ENCODE measurements at places on chromosomes 2 and 18.

GRCh38 chr18:48926420-48926857 lies 24.3 kb downstream of the SMAD7 start:
- DNase-seq: no peak

GRCh38 chr2:73886357-73886756 lies 6.5 kb upstream of the ACTG2 start:
- no peak for DNase-seq

- no peak for DNase-seq
Observed at GRCh38 chr18:22309191-22309590, 108.5 kb downstream of the CTAGE1 start.

GRCh38 chr18:36412778-36413177 lies 115.3 kb downstream of the FHOD3 start:
- DNase-seq: no peak

DNA sequence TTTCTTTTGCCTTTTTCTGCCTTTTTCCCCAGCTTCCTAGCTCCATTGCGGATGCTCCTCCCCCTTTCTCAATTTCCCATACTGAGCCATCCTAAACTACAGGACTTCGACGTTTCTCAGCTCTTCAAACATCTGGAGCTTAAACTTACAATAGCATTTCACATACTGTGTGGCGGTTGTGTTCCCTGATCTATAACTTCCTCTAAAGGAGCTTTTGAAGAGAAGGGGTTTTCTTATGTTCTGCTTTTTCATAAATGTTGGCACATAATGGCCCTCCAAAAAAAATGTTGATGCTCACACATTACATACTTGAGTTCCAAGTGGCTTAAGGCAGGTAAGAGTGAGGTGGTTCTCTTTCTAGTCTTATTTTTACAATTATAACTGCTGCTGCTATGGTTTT lies 87.4 kb downstream of the RNF144A start:
- no peak for DNase-seq

DNA sequence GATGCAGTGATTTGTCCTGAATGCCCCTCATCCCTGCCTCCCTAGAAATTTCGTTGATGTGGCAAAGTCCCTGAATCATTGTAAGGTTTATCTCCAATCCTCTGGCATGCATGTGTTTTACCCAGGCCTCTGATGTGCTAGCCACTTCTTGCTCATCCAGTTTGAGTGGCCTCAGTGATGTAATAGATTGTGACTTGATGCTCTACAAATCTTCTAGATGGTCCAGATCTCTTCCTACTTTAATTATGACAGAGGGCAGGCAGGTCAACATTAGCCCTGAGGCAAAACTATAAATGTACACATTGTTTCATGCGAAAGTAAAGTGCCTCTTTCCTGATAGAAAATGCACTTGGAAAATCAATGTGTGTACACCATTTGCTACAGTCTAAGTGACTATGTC lies 54.5 kb downstream of the LONRF2 start:
- no peak for DNase-seq

Measured in immature natural killer cell (primary cell).